ENCODE measurements at places on chromosomes 11 and 22. TPM values are rescaled to one million over a fixed set of nuclear protein-coding genes. Genes with fewer than 3 reads are reported as not detected.
A peak's percentile ranks its signal among the peaks of the same experiment; 100 is the strongest.

DNA sequence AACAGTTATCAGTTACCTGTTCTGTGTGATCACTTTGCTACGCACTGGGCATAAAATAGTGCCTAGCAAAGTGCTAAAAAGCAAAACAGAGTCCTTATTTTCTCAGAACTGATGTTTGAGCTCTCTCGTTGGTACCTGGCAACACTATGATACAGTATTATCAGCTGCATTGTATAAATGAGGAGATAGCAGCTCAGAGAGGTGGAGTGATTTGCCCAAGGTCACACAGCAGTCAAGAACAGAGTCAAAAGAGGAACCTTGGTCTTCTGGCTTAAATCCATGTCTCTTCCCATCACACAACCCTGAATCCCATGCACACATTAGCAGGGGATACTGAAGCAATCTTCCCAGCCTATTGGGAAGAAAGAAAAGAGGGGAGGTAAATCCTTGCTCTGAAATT is 580.5 kb downstream of the SOX6 start:
- H3K36me3 ChIP-seq: no peaks in the 10 kb centered on the region
- H3K27ac ChIP-seq: no peak overlapping the region
- DNase-seq: no peak

DNA sequence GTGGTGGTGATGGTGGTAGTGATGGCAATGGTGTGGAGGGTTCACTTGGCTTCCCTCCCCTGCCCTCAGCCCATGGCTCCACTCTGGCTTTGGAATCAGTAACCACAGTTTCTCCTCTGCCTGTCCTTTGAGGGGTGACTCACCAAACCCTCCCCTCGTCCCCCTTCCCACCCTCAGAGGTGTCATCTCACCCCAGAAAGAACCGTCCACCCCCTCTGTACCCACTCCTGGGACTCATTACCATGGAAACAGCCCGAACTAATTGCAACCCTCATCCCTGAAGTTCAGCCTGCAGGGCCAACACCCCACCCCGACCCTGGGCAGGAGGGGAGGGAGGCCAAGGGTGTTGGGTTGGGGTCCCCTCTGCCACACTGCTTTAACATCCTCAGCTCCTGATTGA is 26.6 kb downstream of the PHLDB1 start:
- peaks cover 2% of the 10 kb centered on the region for H3K4me1 ChIP-seq
- H3K27me3 ChIP-seq: no peaks in the 10 kb centered on the region
- DNase-seq: no peak
- H3K36me3 ChIP-seq: peaks cover 7% of the 10 kb centered on the region

- no peak for DNase-seq
- H3K27me3 ChIP-seq: no peaks in the 10 kb centered on the region
- H3K36me3 ChIP-seq: peaks cover 20% of the 10 kb centered on the region
- H3K27ac ChIP-seq: no peak overlapping the region
- H3K4me1 ChIP-seq: peaks cover 29% of the 10 kb centered on the region
These were observed 4.2 kb downstream of the ARHGAP1 start for GRCh38 chr11:46696212-46696558.

GRCh38 chr11:106425819-106426218 is 348.4 kb downstream of the AASDHPPT start:
- no peaks in the 10 kb centered on the region for H3K36me3 ChIP-seq
- DNase-seq: no peak
- no peaks in the 10 kb centered on the region for H3K4me1 ChIP-seq
- H3K27me3 ChIP-seq: no peaks in the 10 kb centered on the region
- no peak overlapping the region for H3K27ac ChIP-seq
- H3K4me3 ChIP-seq: no peak overlapping the region

DNA sequence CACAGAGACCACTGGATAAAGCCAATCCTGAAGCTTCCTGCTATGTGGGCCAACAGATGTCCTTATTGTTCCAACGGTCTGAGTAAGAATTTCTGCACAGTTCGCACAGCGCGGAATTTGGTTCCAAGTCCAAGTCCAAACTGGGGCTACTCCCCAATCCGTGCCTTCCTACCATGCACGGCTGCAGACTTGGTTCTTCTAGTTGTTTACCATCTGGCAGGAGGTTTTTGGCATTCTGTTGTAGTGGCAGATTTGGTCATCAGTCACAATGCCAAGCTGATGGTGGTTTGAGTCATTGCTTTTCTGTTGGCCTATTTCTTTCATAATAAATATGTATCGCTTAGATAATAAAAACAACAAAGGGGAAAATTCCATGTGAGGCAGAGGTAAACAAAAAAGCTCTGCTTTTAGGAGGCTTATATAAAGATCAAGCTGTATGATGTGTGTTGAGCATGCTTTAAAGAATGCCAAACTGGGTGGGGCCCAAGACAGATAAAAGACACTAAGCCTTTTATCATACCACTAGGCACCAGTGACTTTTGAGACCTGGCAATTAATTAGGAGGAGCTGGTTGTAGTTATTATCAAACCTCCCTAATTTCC is 52.5 kb upstream of the SYN3 start:
- H3K27me3 ChIP-seq: no peaks in the 10 kb centered on the region
- no peaks in the 10 kb centered on the region for H3K4me1 ChIP-seq
- H3K4me3 ChIP-seq: no peak overlapping the region
- H3K36me3 ChIP-seq: no peaks in the 10 kb centered on the region
- H3K27ac ChIP-seq: no peak overlapping the region

DNA sequence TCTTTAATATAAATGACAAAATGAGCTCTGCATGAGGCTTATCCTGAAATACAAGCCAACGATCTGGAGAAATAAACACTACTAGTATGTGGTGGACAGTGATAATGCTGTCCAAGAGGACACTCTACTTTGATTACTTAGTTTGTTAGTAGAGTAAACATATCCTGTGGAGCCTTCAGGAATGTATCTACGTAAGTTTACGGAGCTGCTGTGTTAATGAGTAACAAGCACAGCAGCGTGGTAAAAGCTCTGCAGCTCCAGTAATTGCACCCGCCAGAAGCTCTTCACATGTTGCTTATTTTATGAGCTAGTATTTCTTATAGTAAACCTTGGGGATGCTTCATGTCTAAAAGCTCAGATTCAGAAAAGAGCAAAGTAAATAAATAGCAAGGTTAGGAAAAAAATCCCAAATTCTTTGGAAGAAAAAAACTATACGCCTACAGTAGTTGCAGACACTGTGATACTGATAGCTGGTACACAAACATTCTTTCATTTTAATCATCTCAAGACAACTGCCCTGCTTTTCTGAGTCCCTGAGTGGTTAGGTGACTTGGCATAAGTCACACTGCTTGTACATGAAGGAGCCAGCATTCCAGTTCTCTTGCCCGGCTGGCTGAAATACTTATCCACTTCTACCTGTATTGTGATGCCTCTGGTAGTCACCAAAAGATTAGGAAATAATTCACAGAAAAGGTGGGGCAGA is 32.7 kb upstream of the CCDC34 start:
- peak overlapping the region; percentile 88 for H3K27ac ChIP-seq
- H3K27me3 ChIP-seq: no peaks in the 10 kb centered on the region
- H3K4me3 ChIP-seq: peak overlapping the region; percentile 15

- no peaks in the 10 kb centered on the region for H3K4me1 ChIP-seq
- H3K36me3 ChIP-seq: peaks cover 36% of the 10 kb centered on the region
- no peaks in the 10 kb centered on the region for H3K27me3 ChIP-seq
- DNase-seq: no peak
These were observed 52.0 kb downstream of the AMBRA1 start for GRCh38 chr11:46541593-46542371.

The CRACR2B gene
- 22.6 TPM for total RNA-seq

The ALX4 gene
- total RNA-seq: 0.16 TPM

The NEFH gene
- total RNA-seq: 0.60 TPM

The ACRV1 gene
- not detected for total RNA-seq

The WNT11 gene
- total RNA-seq: 2.2 TPM

The LRRC75B gene
- total RNA-seq: 47.6 TPM

The CREBZF gene
- total RNA-seq: 44.7 TPM

The HEPN1 gene
- total RNA-seq: not detected

All from kidney (tissue), 22 donors.